AG10803 (cell line): ENCODE measurements at places on chromosomes 3 and 15.
A peak's percentile ranks its signal among the peaks of the same experiment; 100 is the strongest.

DNA sequence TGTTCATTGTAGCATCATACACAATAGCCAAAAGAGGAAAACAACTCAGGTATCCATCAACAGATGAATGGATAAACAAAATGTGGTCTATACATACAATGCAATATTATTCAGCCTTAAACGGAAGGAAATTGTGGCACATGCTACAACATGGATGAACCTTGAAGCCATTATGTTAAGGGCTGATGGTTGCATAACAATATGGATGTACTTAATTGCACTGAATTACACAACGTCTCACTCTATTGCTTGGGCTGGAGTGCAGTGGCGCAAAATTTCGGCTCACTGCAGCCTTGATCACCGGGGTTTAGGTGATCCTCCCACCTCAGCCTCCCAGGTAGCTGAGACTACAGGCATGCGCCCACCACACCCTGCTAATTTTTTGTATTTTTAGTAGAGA, 7.0 kb upstream of the TMEM62 start:
- no peak for DNase-seq

GRCh38 chr15:31352911-31353811, 26.5 kb downstream of the KLF13 start:
- DNase-seq: peak; percentile 92

DNA sequence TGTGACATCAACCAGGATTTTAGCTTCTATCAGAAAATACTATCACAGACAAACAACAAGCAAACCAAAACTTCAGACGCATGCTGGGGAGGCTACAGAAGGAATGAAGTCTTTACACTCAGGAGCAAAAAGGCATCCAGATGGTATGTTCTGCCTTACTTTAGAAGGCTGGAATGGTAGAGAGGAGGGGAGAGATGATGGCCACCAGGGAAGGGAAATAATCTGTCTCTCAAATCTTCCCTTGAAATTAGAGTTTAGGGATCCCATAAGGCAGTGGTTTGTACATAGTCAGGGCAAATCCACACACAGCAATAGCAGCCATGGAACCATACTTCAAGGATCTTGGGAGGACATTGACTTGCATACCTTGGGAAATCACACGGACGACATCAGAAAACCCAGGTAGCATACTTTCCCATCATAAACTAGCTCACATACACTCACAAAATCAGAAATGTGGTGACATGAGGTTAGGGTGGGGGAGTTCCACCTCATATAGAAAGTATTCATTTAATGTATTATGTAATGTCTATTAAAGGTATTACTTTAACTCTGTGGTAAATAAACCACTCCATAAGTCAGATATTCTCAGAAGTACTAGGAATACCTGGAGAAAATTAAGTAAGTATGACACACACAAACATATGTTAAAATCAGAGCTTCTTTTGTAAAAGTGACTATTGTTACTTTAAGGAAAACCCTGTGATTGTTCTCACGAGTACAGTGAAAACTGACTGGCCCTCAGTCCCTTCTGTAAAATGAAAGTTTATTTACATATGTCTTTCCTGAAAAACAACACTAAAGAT, 9.4 kb downstream of the BTLA start:
- DNase-seq: no peak

DNA sequence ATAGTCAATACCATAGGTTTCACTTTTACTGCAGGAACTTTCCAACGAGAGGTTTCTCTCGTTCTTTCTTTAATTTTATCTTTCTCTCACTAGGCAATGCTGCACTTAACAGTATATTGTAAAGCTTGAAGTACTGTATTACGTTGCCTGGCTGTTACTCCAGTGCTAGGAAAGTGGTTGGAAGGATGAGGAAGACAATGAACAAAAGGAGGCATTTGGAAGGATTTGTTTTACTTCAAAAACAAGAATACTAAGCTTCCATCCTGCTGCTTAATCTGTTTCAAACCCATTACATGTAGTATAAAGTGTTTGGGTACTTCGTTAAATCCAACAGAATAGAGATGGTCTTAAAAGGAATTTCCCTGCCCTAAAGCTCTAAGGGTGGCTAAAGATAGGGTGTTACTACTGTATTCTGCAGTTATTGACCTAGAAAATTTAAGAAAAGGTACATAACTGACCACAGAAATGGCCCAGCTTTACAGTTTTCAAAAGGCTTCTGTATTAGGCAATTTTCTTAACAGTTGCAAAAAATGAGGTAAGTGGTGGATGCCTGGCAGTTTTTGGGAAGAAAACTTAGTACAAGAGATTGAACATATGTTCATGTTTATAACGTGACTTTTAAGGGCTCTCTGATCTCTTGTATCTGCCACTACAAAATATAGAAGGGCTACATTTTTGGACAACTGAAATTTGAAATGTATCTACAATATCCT, 785 bp upstream of the IFT57 start:
- DNase-seq: peak; percentile 21

- DNase-seq: no peak
These were observed 99.5 kb downstream of the ATG7 start for GRCh38 chr3:11371747-11372146.

GRCh38 chr15:57873564-57874209, 167.2 kb downstream of the POLR2M start:
- peak; percentile 53 for DNase-seq

- DNase-seq: peak; percentile 47
These were observed 50.1 kb upstream of the CRTC3 start for GRCh38 chr15:90479656-90480055.
